Fibroblast of skin of right biceps (primary cell): ENCODE measurements at places on chromosomes 3 and 15.

GRCh38 chr3:188286087-188286513, 132.1 kb downstream of the LPP start:
- peak; percentile 99 for DNase-seq

GRCh38 chr3:121637922-121638321, 22.8 kb downstream of the HCLS1 start:
- no peak for DNase-seq

GRCh38 chr3:23442598-23443383, 239.7 kb downstream of the UBE2E2 start:
- peak; percentile 54 for DNase-seq

DNA sequence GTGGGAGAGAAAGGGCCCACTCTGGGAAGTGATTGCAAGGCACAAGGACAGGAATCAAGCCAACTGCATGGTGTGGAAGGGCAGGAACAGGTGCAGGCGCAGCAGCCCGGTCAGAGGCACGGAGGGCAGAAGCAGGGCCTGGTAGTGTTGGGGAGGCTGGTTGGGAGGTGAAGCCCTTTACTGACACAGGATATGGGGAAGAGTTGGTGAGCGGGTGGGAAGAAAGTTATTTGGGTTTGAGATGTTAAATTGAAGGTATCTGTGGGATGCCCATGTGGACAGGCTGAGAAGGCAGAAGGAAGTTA, 83.6 kb upstream of the ABHD2 start:
- DNase-seq: no peak

DNA sequence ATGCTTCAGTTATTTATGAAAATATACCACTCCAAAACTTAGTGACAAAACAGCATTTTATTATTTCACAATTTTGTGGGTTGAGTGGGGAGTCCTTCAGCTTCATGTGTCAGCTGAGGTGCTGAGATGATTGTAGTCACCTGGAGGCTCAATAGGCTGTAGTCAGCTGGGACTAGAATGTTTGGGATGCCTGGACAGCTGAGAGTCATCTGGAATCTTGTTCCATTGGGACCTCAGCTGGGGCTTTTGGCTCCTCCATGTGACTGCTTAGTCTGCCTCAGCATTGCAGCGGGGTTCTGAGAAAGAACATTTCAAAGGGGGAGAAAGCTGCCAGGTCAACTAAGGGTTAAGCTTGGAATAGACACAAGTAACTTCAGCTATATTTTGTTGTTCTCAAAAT, 13.4 kb downstream of the STT3B start:
- peak; percentile 58 for DNase-seq
